ENCODE measurements at places on chromosomes 11 and 22.

GRCh38 chr11:88583251-88583650, 245.7 kb upstream of the CTSC start:
- no peak for DNase-seq

DNA sequence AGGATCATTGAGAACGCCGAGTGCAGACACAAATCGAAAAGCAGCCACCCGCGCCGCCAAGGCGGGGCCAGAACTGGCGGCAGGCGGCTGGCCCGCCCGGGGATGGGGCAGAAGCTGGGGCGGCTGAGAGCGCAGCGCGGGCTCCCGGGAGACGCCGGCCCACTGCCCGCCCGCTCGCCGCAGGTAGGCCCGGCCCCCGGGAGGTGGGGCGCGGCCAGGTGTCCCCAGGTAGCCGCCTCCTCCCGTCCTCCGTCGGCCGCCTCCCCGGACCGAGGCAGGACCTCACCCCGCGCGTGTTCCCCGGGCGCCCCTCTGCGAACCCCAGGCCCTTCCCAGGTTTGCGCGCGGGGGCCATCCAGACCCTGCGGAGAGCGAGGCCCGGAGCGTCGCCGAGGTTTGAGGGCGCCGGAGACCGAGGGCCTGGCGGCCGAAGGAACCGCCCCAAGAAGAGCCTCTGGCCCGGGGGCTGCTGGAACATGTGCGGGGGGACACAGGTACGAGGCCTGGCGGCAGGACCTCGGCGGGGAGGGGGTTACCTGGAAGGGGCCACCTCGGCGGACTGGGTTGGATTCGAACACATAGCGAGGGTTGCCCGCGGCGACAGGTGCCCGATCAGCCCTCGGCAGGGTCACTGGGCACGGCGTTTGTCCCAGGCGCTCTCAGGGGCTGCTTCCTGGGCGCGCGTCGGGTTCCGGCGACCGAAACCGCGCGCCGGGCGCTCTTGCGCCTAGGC, at the start of gene PRRG4:
PRRG4 (plus strand) TSS at position 248 of the 733 bp plus-strand sequence. CDS start 603 bp downstream, outside the sequence.
- peak; percentile 46 for DNase-seq

DNA sequence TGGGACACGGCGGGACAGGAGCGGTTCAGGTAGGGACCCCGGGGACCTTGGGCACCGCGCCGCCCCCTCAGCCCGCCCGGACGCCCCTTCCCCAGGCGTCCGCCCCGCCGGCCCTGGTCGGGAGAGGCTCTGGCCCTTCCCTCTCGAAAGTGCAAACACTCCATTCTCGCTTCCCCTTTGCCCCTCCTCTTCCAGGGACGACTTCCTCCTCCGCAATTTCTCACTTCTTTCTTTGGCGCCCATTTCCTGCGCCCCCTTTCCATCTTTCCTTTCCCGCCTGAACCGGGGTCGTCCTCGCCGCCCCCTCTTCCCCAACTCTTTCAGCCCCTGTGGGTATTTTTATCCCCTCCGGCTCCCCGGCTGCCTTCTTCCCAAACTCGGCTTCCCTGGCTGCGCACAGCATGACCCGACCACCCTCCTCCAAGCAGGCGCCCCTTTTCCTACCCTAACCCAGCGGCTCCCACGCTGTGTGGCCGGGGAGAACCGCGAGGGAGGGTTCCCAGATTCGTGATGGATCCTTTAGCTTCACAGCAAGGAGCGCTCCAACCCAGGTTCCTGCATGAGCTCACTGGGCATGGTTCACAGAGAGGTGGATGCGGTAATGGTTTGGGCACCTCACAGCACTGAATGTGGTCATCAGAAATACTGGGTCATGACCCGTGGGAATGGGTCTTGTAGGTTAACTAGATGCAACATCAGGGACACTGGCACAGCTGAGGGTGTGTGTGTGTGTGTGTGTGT, 689 bp downstream of the RAB39A start:
- no peak for DNase-seq

- DNase-seq: no peak
Measured at GRCh38 chr11:23314162-23314561, 453.9 kb upstream of the CCDC179 start.

GRCh38 chr11:28461338-28461737, 353.1 kb downstream of the METTL15 start:
- DNase-seq: no peak

DNA sequence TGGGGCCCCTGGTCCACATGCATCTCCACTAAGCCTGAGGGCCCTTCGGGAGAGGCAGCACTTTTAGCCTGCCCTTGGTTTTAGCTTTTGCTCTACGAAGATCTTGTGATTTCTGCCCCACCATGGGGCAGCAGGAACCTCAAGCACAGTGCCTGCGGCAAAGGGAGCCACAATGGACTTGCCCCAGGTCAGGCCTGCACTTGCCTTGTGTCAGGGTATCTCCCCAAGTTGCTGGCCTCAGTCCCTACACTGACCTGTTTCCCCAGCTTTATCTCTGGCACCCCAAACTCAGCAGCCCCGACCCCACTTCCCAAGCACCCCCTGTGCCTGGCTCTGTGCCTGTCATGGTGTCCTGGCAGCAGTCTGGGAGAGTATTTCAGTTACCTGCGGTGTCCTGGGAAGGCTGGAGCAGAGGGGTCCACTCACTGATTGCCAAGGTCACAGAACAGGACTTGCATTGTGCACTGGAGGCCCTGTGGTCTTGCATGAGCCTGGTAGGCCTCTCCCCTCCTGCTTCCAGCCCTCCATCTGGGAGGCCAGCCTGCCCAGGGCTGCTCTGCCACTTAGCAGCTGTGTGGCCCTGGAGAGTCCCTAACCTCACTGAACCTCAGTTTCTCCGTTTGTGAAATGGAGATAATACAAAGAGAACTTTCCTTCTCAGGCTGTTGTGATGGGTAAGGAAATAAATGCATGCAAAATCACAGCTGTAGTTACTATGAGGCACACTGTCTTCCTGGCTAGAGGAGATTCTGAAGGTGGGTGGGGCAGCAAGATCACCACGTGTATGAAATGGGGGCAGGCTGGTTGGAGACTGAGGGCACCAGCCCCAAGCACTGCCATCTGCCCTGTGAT, 3.6 kb upstream of the AIFM3 start:
- DNase-seq: no peak
